ENCODE measurements at places on chromosomes 6 and 20.

- no peak for DNase-seq
Observed at GRCh38 chr6:110880651-110881050, 6.1 kb downstream of the AMD1 start.

DNA sequence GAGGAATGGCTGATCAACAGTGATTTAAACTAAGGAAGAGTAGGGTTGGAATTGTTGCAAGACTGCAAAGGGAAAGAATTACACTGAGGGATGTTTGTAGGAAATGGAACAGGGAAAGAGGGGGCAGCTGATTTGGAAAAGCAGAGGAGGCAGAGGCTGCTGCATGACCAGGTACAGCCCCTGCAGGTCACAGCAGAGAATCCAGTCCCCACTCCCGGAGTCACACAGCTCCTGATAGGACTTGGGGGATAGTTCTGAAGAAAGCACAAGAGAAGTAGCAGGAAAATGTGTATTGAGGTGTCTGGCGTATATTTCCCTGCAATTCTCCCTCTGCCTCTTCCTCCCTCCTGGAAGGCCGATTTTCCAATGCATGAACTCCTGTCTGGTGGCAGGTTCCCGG lies 92.5 kb upstream of the PDE10A start:
- DNase-seq, result no peak

DNA sequence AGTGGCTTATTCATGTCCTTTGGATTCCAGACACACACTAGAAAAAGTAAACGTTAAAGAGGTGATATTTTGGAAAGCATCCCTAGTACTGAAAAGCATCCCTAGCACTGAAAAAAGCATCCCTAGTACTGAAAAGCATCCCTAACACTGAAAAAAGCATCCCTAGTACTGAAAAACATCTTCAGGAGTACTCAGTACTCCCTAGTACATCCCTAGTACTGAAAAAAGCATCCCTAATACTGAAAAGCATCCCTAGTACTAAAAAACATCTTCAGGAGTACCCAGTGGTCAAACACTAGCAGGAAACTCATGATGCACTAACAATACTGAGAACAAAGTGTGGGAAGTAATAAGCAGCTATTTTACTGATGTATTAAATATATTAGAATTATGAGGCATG lies 45.6 kb upstream of the SAMHD1 start:
- DNase-seq, result no peak

- no peak for DNase-seq
Observed at GRCh38 chr6:40037271-40037670, 103.0 kb upstream of the MOCS1 start.

DNA sequence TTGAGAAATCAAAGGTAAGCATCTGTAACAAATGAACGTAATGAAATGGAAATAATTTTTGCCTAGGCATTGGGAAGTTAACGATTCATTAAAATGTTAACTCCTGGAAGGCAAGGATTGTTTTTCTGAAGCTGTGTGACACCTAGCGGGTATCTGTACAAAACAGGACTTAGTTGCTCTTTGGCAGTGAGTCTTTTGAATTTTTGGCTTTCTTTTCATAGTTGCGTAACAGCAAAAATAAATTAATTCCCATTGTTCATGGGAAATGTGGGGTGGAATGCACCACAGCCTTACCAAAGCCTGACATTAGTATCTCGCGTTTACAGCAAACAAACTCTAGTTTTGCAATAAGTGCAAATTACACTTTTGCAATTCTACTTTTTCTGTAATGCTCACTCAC lies 92.7 kb upstream of the DTNBP1 start:
- no peak for DNase-seq

Data from stimulated activated CD8-positive, alpha-beta memory T cell treated with anti-CD3 and anti-CD28 coated beads, Interleukin-7, amount 100 ng/mL, for 24 hours (primary cell).